ENCODE measurements at places on chromosomes 3 and 15.

GRCh38 chr3:195794708-195795107 lies 17.0 kb downstream of the MUC4 start:
- DNase-seq = no peak

DNA sequence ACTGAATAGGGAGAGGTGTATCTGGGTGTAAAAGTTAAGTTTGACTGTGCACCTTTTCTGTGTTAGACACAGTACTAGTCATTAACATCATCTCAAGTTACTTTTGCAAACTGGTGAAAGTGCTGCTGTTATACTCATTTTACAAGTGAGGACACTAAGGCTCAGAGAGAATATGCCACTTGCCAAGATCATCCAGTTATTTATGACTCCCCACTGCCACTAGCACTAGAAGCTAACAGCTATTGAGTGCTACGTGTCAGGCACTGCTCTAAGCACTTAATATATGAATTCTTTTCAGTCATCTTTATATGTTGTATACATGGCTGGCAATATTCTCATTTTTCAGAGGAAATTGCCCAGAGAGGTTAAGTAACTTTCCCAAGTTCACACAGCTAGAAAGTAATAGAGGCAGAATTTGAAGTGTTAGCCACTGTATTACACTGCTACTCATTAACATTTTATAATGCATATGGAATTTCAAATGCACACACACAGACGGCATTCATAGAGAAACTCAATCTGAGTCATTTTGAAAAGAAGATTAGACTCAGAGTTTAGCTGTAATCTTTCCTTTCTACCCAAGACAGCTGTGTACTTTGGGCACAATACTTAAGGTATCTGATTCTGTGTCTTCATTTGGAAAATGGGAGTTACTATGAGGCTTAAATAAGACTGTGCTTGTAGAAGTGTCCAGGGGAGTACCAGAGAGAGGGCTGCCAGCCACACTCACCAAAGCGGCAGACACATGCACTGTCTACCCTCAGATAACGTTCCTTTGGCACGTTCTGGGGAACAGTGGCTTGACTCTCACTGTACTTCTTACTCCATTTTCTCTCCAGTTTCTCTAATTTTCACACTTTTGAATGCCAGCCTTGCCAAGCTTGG lies 1.3 kb upstream of the MASP1 start:
- no peak for DNase-seq

- no peak for DNase-seq
Observed at GRCh38 chr15:54046093-54046492, 67.9 kb downstream of the UNC13C start.

- DNase-seq = no peak
Observed at GRCh38 chr3:194212161-194212844, 76.4 kb downstream of the HES1 start.

- no peak for DNase-seq
Observed at GRCh38 chr3:52052831-52053306, 3.5 kb downstream of the DUSP7 start.

DNA sequence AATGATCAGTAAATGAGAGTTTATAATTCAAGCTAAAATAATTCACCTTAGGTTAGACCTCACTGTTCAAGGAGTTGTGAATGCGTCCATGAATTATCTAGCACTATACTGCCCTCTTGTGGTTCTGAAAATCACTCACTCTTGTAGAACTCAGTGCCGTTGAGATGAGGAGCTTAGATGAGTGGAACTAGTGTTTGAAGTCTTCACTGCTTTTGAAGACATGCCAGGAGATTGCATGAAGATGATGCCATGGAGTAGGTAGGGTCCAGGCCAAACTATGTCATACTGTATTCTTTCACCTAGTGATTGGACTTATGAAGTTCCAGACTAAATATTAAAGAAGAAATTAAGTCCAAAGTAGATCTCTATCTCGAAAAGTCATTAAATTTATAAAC lies 28.8 kb downstream of the LYSMD4 start:
- peak; percentile 81 for DNase-seq

- no peak for DNase-seq
Observed at GRCh38 chr15:61974759-61975158, 85.5 kb downstream of the VPS13C start.

All from renal cortex interstitium (tissue), 15 donors.